ENCODE measurements at places on chromosomes 4 and X.

- DNase-seq, result no peak
Observed at GRCh38 chr4:168337550-168337940, 19.0 kb upstream of the DDX60 start.

DNA sequence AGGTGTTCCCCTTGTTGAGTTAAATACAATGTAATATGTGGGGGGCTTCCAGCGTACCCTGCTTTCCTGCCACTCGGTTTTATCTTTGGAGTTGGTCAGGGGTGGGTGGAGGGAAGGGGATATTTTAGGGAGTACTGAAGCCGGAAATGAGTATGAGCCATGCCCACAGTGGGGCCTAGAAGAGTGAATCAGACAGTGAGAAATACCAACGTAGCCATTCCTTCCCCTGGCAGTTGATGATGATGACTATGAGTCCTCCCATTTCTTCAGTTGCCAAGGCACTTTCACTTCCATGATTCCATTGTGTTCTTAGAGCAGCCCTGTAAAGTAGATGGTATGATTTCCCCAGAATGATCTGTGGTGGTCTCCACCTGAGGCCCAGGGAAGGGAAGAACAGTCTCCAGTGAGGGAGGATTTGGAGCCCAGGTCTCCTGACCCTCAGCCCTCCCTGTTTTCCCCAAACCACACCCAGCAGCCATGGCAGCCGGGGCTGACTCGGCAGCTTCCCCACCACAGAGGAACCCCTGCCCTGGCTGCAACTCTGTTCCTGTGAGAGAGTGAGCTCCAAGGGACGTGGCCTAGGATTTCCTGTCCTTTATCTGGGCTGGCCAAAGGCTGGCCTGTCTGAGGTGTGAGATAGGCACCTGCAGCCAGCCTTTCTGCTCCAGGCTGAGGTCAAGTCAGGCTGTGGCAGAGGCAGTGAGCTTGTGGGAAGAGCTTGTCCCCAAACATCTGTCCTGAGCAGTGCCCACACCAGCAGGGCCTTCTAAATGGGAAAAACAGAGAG, 52.7 kb downstream of the STARD8 start:
- no peak for DNase-seq

DNA sequence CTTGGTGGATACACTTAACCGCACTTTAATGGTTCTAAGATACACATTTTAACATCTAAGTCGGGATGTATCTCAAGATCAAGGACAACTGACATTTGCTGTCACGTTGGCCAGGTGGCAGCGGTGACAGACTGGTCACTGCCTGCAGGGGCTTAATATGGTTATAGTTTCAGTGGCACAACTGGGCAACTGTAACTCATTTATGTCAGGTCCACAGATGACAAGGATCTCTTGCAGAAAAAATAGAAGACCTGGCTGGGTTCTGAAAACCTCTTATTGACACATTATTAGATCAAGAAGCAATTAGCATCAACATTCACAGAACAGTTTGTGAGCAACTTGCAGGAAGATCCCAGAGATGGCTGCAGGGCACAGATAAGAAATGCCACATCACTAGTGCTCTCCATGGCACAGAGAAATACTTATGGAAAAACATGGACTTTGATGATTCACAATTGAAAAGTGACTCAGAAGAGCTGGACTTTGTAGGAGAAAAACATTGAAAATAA, 99.6 kb upstream of the SORBS2 start:
- DNase-seq, result no peak

GRCh38 chr4:16659694-16660093, 238.8 kb downstream of the LDB2 start:
- no peak for DNase-seq

DNA sequence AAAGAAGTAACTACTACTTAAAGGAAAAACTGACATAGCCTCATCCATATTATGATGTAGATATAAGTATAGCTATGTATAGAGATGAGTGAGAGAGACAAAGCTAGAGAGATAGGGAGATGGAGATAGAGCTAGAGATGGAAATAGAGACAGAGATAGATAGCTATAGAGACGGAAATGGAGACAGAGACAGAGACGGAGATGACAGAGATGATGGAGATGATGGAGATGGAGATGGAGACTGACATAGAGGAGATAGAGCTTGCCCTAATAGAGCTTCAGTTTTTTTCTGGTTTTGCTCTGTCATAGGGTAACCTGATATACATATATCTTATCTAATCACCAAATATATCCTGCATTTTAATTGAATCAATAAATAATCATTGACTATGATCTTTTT, 4.3 kb downstream of the EDNRA start:
- DNase-seq, result no peak

- DNase-seq, result no peak
Observed at GRCh38 chrX:107766470-107767150, 9.0 kb downstream of the TSC22D3 start.

- no peak for DNase-seq
Observed at GRCh38 chr4:54730581-54730980, 72.8 kb downstream of the KIT start.

- DNase-seq, result no peak
Observed at GRCh38 chr4:101178731-101179130, 168.6 kb downstream of the PPP3CA start.

DNA sequence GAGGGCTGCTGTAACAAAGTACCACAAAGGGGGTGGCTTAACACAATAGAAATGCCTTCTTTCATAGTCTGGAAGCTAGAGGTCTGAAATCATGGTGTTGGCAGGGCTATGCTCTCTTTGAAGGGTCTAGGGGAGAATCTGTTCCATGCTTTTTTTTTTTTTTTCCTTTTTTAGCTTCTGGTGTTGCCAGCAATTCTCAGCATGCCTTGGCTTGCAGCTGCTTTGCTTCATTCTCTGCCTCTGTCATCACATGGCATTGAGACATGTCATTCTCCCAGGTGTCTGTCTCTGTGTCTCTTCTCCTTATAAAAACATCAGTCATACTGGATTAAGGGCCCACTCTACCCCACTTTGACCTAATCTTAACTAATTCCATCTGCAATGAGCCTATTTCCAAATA, 78.6 kb upstream of the BOD1L1 start:
- no peak for DNase-seq

GRCh38 chr4:16472537-16472936, 246.3 kb upstream of the TAPT1 start:
- no peak for DNase-seq

- DNase-seq, result no peak
Observed at GRCh38 chr4:186148336-186148975, 42.9 kb upstream of the CYP4V2 start.

DNA sequence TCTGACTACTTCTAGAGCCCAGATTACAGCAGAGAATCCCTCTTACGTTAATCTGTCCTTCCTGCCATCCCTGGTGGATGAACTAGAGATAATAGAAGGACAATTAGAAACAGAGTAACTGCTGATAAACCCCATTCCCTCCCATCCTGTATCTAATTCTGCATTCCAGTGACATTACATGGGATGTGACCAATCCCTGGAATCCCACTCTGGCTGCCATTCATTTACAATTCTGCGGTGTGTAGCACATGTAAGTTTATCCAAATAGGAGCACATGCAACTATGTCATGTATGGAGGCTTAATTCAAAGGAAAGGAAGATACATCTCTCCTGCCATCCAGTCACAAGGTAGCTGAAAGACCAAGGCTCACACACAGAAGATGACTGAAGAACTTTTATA, 339.5 kb downstream of the GPAT3 start:
- no peak for DNase-seq

- no peak for DNase-seq
Observed at GRCh38 chr4:22407361-22407760, 108.5 kb downstream of the ADGRA3 start.

GRCh38 chr4:146465628-146466027, 56.1 kb downstream of the SLC10A7 start:
- no peak for DNase-seq

GRCh38 chrX:14899607-14900006, 26.4 kb downstream of the MOSPD2 start:
- no peak for DNase-seq

- no peak for DNase-seq
Observed at GRCh38 chr4:128249787-128250668, 37.6 kb downstream of the PGRMC2 start.

DNA sequence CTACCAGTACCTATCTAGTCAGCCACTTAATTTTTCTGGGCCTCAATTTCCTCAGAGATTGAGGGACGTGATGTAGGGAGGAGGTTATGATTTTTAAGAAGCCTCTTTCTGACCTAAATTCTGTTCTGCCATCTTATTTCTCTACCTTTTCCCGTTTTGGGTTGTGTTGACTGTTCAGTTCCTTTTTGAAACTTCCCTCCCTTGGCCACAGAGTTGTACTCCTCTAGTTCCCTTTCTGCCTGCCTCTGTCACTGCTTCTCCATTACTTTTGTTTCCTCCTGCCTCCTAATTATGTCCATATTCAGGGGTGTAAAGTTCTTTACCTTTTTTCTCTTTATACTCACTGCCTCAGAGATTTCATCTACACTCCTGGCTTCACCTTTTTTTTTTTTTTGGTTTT, 25.4 kb downstream of the CLCN5 start:
- DNase-seq, result no peak

DNA sequence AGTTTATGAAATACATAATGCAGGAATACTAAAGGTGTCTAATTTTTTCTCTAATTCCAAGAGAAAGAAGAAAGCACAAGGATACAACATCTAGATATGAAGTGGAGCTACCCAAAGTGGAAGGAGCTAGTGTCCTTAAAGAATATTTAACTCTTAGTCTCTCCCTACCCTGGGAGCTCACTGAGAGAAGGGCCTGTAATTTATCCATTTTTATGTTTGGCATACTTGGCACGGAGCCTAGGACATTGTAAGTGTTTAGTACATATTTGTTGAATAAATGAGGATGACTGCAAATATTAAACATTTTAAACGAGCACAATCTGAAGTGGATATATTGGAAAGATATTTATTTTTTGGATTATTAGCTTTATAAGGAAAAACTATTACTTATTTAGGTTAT, 674.8 kb downstream of the IQCM start:
- no peak for DNase-seq

DNA sequence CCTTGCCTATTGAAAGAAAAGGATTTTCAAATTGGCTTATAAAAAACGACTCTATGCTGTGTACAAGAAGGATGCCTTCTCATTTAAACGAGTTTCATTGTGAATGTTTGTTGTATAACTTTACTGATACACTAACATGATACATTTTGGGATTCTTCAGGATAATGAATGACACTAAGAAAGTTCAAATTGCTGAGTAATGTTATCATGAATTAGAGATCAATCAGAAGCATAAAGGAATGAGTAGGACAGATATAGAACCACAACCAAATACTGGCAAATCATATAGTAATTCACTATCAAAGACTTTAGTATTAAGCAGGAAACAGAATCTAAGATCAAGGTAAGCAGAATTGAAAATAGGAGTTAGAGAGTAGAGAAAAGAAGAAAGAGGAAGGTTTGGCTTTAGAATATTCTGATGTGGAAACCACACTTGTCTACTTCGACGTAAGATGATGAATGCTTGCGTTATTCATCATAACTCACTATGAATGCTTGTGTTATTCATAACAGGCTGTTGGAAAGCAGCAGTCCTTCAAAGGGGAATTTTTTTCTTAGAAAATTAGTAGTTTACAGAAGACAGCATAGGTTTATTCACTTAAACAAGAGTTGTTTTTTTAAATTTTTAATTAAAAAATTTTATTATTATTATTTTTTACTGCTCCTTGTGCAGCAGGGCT, 13.4 kb downstream of the CCDC158 start:
- DNase-seq, result no peak

DNA sequence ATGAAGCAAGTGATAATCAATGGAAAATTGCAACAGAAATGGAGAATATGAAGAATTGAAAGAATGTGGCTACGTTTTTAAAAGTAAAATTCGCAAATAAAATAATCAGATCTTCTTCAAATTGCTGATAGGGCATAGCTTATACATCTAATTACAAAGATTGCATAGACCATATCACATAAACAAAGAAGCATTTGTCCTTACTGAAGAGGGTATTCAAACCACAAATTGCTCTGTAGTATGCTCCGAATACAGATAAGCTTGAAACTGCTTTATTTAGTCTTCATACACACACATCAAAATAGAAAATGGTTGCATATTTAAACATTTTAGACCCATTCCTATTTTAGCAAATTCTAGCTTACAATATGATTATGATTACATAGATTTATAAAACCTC, 206.7 kb upstream of the SLIT2 start:
- DNase-seq, result no peak

- no peak for DNase-seq
Observed at GRCh38 chrX:150773634-150774033, 80.4 kb downstream of the MTMR1 start.

GRCh38 chr4:189206953-189207352, 733.7 kb upstream of the FRG1 start:
- DNase-seq, result no peak

DNA sequence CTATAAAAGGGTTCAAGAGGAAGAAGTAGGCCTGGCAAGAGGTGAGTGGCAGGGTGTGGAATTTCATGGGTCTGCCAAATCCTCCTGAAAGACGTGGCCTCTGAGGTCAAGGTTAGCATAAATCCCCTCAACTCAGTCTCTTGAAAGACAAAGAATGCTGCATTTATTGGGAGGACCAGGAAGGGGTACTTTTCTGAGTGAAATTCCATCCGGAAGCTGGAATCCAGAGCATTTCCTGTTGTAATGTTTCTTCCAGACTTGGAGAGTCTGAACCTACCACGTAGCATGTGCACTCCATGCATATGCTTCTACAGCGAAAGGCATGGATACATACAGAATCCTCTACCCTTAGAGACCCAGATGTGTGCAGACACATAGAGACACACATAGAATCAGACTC, 13.4 kb upstream of the FGD1 start:
- DNase-seq, result no peak

DNA sequence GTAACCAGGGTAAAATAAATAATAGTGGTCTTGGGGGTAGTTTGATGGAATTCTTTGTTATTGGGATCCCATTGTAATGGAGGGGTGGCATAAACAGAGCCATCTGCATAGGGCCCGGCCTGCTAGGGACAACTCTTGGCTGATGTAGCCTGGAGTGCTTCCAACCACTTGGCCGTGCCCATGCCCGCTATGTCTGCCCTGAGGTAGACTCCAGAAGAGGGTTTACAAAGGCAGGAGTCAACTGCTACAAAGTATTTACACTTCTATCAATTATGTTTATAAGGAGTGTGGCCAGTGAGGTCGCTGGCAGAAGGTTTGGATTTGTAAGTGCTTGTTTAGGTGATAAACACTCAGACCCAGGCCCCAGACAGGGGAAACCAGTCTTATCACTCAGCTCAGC, 8.1 kb downstream of the RASL11B start:
- no peak for DNase-seq

DNA sequence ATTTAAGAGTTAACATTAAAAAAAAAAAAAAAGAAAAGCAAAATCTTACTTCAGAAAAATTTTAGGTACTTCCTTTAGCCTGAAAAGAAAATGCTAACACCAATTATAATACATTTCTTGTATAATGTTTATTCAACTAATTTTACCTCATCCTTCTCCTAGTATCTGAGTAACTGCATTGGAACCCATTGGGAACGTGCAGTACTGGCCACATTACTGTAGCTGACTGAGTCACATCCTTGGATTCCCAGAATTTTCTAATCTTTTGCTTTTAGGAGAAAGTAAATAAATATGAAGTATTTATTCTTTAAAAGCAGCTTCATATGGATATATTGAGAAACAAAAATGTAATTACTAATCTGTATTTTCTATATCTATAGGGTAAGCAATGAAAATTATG, 82.6 kb upstream of the SLITRK2 start:
- no peak for DNase-seq

Data from vagina (tissue), 2 donors.